ENCODE measurements at places on chromosomes 6 and 20. TPM values are rescaled to one million over a fixed set of nuclear protein-coding genes. Genes with fewer than 3 reads are reported as not detected.

C20orf96 gene
- total RNA-seq: 17.0 TPM

FILIP1 gene
- 7.6 TPM for total RNA-seq

RFX6 gene
- total RNA-seq: not detected

KIF25 gene
- 0.18 TPM for total RNA-seq

GRM4 gene
- total RNA-seq: 0.88 TPM

BACH2 gene
- total RNA-seq: 15.6 TPM

MYL9 gene
- 19.2 TPM for total RNA-seq

ME1 gene
- 2.3 TPM for total RNA-seq

NAA20 gene
- total RNA-seq: 48.9 TPM

SLC4A11 gene
- 1.9 TPM for total RNA-seq

RIOK1 gene
- 19.0 TPM for total RNA-seq

SLC17A1 gene
- total RNA-seq: 14.0 TPM

CDH26 gene
- 6.4 TPM for total RNA-seq

RXRB gene
- total RNA-seq: 33.6 TPM

UCKL1 gene
- 73.6 TPM for total RNA-seq

KIAA0408 gene
- total RNA-seq: 5.1 TPM

CST2 gene
- not detected for total RNA-seq

TBXT gene
- total RNA-seq: not detected

BMP5 gene
- total RNA-seq: 4.9 TPM

ZSCAN23 gene
- 13.2 TPM for total RNA-seq

FOXQ1 gene
- 7.4 TPM for total RNA-seq

MICB gene
- total RNA-seq: 3.6 TPM

CRISP2 gene
- 0.18 TPM for total RNA-seq

SGK2 gene
- 40.2 TPM for total RNA-seq

MEP1A gene
- total RNA-seq: not detected

RAD21L1 gene
- total RNA-seq: not detected

DPPA5 gene
- not detected for total RNA-seq

CCDC167 gene
- 14.3 TPM for total RNA-seq

DEFB124 gene
- total RNA-seq: not detected

HACE1 gene
- 27.1 TPM for total RNA-seq

SNAP91 gene
- total RNA-seq: 2.3 TPM

CTAGE9 gene
- total RNA-seq: not detected

PNLDC1 gene
- not detected for total RNA-seq

HLA-DOA gene
- total RNA-seq: 11.0 TPM

PKHD1 gene
- 66.2 TPM for total RNA-seq

ABHD16B gene
- total RNA-seq: not detected

MAPK13 gene
- total RNA-seq: 14.3 TPM

NKAIN4 gene
- 27.2 TPM for total RNA-seq

FAM209B gene
- total RNA-seq: not detected

EFCAB8 gene
- total RNA-seq: not detected

PRDM13 gene
- not detected for total RNA-seq

PRND gene
- 12.7 TPM for total RNA-seq

FGD2 gene
- total RNA-seq: 10.9 TPM

PTCHD4 gene
- total RNA-seq: 2.1 TPM

GLP1R gene
- 0.82 TPM for total RNA-seq

ZNF343 gene
- total RNA-seq: 23.6 TPM

SLC13A3 gene
- 13.5 TPM for total RNA-seq
